DND-41 (cell line): ENCODE measurements at places on chromosomes 11 and 22.

GRCh38 chr11:44308923-44309477 is 939 bp downstream of the ALX4 start:
- DNase-seq = no peak

DNA sequence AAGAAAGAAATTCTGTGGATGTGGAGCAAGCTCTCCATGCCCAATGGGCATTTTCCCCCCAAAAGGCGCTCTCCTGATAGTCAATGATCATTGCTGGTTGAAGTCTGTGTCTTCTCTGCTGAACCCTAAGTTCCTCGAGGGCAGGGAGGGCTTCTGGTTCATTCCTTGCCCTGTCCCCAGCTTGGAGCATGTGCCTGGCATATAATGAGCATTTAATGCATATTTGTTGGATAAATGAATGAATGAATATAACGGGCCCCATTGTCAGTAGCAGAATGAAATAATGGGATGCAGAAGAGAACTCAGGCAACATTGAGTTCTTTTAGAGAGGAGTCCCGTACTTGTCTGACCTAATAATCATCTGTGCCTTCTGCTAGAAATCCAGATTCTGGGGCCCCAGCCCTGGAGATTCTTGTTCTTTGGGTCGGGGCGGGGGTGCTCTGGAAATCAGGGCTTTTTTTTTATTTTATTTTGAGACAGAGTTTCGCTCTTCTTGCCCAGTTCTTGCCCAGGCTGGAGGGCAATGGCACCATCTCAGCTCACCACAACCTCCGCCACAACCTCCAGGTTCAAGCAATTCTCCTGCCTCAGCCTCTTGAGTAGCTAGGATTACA is 64.4 kb downstream of the CD82 start:
- no peak for DNase-seq

DNA sequence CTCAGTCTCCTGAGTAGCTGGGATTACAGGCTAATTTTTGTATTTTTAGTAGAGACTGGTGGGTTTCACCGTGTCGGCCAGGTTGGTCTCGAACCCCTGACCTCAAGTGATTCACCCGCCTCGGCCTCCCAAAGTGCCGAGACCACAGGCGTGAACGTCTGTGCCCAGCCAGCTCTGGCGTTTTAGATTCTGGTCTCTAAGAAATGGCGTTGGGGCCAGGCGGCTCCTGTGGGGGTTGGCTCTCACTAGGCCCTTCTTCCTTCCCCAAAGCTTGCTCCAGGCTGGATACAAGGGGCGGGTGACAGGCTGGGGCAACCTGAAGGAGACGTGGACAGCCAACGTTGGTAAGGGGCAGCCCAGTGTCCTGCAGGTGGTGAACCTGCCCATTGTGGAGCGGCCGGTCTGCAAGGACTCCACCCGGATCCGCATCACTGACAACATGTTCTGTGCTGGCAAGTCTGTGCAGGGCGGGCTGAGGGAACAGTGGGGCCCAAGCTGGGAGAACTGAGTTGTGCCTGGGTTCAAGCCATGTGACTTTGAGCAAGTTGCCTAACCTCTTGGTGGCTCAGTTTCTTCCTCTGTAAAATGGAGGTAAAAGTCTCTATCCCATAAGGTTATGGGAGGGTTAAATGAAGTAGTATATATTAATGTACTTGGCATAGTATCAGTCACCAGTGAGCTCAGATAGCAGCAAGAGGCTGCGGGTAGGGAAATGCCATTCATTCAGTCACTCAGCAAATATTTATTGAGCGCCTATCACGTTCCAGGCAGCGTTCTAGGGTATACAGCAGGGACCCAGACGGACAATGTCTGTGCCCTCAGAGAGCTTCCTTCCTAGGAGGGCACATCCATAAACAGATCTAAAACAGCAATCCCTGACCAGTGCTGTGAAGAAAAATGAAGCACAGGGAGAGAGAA is 10.4 kb downstream of the F2 start:
- DNase-seq = no peak

DNA sequence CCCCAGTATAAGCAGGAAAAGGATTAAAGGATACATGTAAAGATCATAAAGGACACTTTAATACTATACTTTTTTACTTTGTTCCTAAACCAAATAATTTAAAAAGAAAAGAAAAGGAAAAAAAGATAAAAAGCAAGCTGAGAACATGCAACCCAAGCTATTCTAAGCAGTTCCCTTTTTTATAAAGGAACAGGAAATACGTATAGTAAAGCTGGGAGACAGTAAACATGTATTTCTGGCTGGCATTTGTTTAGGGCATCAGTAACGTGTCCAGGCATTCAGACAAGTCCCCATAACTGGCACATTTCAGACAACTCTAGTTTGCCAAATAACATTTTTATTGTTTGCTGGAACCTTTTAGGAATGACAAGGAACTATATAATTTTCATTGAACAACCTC is 24.9 kb downstream of the BCO2 start:
- DNase-seq = no peak

DNA sequence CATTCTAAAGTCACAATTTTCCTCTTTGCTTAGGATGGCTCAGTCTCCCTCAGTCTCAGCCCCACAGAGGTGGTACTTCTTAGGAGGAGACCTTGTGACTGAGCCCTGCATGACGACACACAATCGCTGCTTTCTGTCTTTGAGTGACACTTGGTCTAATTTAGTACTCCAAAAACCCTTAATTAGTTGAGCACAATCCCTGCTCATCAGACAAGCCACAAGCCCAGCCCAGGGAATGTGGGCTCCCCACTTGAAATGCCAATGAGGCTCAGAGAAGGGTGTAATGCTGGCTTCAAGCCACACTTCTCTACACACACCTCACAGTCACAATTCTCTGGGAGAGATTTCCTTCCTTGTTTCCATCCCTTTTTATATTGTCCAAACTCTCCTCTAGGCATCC is 101.8 kb downstream of the FEZ1 start:
- no peak for DNase-seq

GRCh38 chr11:128297091-128297651 is 290.2 kb downstream of the ETS1 start:
- DNase-seq = peak; percentile 21

DNA sequence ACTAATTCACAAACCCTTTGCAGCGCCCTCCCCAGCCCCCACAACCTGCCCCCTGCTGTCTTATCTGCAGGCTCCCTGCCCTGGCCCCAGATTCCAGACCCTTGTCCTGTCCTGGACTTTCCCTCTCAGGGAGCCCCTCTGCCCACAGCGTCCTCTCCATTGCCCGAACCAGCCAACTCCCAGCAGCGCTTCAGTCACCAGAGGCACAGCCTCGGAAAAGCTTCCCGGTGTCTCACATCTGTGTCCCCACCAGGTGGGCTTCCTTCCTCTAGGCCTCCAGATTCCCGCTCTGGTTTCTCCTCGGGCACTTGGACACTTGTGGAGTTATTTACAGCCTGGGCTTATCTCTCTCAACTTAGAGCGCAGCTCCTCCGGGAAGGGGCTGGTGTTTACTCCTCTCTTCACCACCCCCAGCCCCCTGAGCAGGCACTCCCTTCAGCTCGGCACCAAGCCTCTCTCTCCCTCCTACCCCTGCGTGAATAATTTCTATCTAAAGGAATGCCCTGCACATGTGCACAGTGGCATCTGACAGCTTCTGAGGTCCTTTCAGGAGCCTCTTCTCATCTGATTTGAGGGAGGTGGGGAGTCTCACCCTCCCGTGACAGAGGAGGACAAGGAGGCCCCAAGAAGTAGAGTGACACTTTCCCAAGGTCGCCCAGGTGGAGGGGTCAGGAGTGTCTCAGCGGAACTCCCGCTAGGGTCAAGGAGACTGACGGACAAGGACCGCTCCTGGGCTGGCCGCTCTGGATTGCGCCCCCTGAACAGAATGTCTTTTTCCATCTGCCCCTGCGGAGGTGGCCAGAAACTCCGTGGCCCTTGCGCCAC is 838 bp downstream of the WNT11 start:
- DNase-seq = no peak

GRCh38 chr11:95923728-95924413 is at the start of gene MTMR2:
TSS of gene MTMR2 (minus strand) at chr11:95924107. CDS start at chr11:95923954, 153 bp downstream.
- DNase-seq = peak; percentile 69

DNA sequence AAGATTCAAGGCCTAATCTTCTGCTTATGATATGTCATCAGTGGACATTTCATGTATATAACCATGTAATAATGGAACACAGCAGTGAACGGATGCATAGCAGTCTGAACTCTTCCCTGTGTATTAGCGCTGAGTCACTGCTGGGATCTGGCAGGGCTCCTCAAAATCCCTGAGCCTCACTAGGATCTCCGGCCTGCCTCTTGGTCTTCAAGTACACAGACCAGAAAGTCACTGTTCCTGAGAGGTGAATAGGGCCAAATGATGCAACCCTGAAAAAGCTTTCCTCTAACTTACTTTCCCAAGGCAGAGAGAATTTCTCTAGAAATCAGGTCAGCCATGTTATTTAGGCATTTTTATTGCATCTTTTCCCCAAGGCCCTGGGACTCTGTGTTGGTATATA is 35.0 kb downstream of the POU2AF1 start:
- DNase-seq = no peak

DNA sequence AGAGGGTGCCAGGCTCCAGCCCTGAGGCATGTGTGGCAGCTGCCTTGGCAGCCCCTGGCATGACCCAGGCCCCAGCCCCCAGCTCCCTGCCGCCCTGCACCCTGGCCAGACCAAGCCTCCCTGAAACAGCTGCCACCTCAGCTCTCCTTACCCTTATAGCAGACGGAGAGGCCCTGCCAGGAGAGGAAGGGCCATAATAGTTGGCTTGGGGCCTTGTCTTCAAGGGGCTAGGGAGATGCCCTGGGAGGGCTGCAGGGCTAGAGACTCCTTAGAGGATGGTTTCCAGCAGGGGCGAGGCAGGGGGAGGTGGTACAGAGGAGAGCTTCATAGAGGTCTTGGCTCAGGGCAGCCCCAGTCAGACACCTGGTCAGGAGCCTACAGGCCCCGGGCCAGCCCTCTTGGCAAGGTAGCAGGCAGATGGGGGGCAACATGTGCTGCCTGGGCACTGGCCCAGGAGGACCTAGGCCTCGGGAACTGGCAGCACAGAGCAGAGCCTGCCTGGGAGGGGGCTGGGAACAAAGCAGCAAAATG is 13.0 kb downstream of the SMTN start:
- DNase-seq = no peak

DNA sequence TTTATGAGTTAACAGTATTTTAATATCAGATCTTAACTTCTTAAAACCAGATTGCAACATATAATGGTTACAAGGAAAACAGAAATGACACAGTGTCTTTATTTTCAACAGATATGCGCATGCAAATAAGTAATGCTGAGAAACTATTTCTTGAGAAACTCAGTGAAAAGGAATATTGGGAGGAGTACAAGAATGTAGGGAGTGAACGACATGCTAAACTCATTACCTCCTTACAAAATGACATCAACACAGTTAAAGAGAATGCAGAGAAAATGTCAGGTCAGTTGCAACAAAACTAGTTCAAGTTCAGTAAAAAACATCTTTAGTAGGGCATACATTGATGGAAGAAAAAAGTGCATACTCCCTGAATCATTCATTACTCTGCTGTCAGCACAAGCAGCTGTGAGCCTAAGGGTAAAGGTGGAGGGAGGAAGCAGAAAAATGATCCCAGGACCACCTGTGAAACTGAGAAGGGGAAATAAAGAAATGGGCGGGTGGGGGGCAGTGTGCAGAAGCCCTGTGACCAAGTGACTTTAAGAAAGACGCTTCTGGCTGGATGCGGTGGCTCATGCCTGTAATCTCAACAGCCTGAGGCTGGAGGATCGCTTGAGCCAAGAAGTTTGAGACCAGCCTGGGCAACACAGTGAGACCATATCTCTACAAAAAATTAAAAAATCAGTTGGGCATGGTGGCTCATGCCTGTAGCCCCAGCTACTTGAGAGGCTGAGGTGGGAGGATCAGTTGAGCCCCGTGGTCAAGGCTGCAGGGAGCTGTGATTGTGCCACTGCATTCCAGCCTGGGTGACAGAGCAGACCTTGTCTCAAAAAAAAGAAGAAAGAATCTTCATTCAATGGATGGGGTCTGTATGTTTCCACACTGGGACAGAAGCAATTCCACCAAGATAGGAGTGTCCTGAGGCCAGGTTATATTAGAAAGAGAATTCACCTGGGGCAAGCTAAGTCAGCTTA is 31.2 kb downstream of the CCDC83 start:
- no peak for DNase-seq

DNA sequence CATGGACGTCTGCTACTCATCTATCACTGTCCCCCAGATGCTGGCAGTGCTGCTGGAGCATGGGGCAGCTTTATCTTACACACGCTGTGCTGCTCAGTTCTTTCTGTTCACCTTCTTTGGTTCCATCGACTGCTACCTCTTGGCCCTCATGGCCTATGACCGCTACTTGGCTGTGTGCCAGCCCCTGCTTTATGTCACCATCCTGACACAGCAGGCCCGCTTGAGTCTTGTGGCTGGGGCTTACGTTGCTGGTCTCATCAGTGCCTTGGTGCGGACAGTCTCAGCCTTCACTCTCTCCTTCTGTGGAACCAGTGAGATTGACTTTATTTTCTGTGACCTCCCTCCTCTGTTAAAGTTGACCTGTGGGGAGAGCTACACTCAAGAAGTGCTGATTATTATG is 9.2 kb upstream of the OR9Q2 start:
- peak; percentile 5 for DNase-seq

GRCh38 chr11:103794262-103794661 is 242.2 kb upstream of the DDI1 start:
- no peak for DNase-seq

DNA sequence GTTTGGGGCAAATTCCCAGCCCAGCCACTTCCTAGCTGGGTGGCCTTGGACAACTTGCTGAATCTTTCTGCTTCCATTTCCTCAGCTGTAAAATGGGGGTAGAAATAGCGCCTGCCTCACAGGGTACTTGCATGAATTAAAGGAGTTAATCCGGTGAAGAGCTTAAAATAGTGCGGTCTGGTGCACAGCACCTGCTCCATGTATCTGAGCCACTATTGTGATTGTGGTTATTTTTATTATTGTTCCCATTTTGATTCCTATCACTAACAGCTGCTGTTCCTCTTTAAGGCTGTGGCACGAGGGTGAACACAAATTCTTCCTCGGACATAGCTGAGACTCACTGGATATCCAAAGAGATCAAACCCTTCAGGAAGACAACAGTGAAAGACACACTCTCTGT is 46.9 kb upstream of the TP53I11 start:
- DNase-seq = no peak

DNA sequence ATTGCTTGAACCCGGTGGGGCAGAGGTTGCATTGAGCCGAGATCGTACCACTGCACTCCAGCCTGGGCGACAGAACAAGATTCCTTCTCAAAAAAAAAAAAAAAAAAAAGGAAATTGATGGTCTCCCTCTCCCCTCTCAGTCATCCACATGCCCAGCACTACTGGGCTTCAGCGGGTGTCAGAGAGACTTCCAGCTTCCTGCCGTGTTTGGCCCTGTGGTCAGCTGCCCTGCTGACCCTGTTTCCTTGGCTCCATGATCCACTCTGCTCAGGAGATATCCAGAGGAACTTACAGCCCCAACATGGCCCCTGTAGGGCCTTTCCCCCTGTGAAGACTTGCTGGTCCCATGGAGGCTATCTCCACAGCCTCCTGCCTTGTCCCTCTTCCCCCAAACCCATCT is 6.1 kb upstream of the PNPLA3 start:
- DNase-seq = no peak
